CD4-positive, alpha-beta T cell treated with Interleukin-17A for 1 hour (primary cell): ENCODE measurements at places on chromosomes 16 and 17.

- no peak for DNase-seq
These were observed 2.1 kb upstream of the RCVRN start for GRCh38 chr17:9907131-9907530.

- no peak for DNase-seq
These were observed 8.6 kb downstream of the ADGRG1 start for GRCh38 chr16:57637020-57637419.

DNA sequence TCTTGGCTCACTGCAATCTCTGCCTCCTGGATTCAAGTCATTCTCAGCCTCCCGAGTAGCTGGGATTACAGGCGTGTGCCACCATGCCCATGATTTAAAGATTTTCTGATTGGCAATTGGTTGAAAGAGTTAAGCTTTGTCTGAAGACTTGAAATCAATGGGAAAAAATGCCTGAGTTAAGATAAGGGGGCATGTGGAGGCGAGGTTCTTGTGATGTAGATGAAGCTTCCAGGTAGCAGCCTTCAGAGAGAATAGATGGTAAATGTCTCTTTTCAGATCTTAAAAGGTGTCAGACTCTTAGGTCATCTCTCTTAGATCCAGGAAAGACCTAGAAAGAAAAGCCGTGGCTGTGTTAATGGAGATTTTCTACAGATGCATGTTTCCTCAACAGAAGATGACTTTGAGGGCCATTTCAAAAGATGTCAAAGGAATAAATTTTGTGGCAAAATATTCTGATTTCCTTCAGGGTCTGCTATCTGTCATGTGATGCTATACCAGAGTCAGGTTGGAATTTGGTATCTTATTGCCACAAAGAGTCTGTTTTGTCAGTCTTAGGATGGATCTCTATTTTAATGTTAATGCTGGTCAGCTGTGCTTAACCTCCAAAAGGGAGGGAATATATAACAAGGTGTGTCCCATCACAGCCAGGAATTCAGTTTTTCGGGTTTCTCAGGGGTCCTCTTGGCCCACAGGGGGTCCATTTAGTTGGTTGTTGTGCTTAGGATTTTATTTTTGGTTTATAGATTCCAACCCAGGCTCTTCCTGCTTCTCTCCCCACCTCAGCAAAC lies 58.3 kb upstream of the AKTIP start:
- no peak for DNase-seq

GRCh38 chr17:12821376-12821940 lies 32.2 kb downstream of the ARHGAP44 start:
- DNase-seq: no peak

DNA sequence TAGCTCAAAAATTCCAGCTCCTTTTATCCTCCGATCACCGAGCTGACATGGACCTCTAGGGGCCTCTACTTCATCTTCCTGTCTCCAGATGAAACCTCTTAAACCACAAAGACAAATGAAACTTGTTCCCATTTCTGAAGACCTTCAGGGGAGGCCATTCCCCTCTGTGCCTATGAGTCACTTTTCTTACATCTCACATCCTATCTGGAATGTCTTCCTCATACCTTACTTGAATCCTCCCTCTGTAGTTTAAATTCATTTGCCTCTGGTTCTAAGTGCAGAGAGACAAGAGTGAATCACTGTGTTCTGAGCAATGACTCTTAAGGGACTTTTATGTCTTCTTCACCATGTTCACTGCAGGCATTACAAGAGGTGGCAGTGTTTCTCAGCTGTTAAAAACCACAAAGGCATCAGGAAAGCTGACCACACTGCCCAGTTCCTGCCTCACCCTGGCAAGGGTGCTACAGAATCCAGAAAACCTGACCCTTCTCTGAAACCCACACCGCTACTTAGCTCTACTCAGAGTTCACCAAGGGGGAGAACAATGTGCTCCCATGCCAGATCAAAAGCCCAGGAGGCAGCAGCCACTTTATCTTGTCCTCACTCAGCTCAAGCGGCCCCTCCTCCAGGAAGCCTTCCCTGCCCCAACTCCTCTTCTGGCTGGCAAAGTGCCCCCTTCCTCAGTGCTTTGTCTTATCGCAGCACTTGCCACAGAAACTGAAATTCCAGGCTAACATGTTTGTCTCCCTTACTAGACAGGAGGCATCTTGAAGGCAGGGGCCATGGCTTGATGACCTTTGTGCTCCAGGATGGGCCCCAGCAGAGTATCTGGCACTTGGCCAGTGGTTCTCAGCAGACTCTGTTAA lies 6.4 kb downstream of the CUEDC1 start:
- no peak for DNase-seq

DNA sequence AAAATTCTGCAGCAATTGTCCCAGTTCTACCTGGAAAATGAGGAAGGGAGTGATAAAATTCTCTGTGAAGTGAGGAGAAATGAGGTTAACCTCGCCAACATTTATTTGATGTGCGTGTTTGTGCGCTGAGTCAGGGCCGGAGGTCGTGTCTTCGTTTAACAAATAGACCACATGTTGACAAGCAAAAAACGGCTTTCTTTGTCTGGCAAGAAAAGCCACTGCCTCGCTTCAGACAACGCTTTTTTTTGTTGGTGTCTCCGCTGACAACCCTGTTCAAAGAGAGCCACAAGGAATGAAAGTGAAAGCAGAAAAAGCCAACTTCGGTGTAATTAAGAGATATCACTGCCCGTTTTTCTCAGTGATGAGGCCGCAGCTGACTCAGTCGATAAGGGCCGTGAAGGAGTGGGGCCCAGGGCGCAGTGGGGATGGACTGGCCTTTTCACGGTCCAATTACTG lies 510.6 kb downstream of the CDH13 start:
- peak; percentile 50 for DNase-seq
